ENCODE measurements at places on chromosomes 16 and 17.

DNA sequence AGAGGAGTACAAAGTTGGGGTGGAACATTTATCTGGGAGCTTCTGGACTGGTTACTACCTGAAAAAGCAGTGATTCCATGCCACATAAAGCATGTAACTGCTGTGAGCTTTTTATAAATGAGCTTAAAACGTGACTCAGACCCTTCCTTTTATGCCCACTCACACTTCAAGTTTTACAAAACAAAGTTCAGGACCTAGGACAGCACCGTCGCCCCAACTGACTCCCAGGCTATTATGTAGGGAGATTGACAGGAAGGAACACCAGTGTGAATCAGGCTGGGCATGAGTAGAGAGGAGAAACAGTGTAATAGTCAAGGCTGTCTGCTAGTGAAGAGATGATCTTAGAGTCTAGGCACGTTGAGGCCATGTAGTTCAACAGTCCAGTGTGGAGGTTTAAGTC is 91.6 kb upstream of the DNAH9 start:
- DNase-seq = no peak

DNA sequence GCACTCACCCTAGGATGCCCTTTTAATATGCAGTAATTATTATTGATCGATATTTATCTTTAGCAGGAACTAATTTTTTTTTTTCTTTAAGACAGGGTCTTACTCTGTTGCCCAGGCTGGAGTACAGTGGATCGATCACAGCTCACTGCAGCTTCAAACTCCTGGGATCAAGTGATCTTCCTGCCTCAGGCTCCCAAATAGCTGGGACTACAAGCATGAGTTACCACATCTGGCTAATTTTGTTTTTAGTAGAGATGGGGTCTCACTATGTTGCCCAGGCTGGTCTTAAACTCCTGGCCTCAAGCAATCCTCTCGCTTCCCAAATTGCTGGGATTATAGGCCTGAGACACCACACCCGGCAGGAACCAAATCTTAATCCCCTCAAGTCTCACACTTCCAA is 29.3 kb downstream of the KIAA0753 start:
- no peak for DNase-seq

- no peak for DNase-seq
Observed at GRCh38 chr17:1190751-1191331, 11.1 kb upstream of the ABR start.

DNA sequence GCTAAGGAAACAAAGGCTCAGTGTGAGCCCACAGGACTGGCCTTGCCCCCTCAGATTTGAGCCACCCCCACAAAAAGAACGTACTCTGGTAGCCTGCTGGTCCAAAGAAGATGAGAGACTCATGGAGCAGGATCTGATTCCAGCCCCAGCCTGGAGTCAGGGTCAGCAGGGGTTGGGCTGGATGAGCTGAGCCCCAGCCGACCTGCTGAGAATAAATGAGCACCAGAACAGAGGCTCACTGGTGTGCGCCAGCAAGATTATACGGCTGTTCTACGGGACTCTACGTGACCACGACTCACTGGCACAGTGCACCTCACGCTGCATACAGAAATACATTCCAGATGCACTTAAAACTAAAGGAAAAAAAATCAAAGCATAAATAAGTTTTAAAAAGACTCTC is 186.0 kb upstream of the RPL38 start:
- no peak for DNase-seq

- no peak for DNase-seq
Observed at GRCh38 chr17:43952724-43953666, 745 bp downstream of the PYY start.

DNA sequence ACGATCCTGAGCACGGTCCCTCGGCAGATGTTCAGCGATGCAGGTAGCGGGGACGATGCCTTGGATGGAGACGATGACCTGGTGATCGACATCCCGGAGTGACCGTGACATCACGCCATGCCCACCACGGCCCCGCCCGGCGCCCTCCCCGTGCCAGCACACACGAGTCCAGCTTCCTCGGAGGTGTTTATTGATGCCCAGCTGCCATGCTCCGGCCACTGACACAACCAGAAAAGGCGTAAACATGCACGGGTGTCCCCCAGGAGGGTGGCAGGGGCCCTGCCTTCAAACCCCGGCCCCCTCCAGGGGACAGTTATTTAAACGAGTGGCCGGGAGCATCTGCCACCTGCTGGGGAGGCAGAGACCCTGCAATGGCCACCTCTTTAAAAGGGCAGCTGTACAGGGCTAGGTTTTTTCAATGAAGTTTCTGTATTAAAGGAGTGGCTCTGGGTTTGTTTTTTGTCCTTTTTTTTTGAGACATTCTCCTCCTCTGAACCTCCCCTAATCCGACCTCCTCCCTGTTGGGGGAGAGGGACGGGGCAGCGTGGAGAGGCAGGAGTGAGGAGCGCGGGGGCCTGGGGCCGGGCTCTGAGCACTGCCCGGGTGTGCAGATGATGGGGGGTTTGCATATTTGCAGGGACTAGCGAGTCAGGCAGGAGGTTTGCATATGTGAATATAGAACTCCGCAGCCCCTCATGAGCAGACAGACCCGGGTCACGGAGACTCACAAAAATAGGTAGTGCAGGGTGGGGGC is 5.3 kb downstream of the DOC2A start:
- DNase-seq = no peak

DNA sequence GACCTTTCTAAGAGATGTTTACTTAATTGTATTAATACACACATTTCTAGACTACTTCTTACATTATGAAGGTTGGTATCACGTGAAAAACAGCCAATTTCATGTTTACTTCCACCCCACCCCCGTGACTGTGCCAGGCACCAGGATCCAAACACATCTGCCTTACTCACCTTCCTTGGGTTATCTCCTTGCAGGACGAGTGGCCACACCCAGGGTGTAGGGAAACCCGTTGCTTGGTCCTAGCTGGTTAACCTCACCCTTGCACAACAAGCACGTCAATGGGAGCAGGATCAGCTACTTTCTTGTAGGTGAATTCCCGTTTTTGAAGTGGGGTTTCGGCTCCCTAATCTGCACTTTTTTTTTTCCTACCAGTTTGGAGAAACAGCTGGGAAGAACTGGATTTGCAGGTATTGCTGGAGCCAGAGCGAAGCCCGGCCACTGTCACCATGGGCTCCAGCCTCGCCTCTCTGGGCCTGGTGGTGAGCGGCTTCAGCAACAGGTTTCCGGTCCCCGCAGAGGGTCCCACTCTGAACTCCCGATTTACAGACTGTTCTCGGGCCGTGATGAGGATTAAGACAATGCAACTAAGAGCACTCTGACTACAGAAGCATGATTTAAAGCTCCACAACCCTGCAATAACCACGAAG is 2.1 kb upstream of the UBB start:
- DNase-seq = no peak

GRCh38 chr17:2610195-2611175 is 17.0 kb downstream of the PAFAH1B1 start:
- DNase-seq = no peak

DNA sequence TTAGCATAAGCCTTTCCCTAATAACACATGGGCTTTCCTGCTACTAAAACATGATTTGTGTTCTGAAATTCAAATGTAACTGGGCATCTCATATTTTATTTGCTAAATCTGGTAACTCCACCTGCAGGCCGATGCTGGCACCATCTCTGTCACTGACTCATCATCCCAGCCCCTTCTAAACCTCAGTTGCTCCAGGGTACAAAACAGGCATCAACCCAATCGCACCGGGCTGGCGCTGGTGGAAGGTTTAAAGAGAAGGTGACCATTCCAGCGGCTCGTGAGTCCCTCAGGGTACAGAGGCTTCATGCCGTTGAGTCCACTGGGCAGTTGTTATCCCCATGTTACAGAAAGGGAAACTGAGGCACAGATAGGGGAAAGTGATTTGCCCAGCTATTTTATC is 27.1 kb downstream of the PPL start:
- no peak for DNase-seq

- DNase-seq = no peak
Observed at GRCh38 chr17:31496601-31497000, 105.1 kb downstream of the RAB11FIP4 start.

DNA sequence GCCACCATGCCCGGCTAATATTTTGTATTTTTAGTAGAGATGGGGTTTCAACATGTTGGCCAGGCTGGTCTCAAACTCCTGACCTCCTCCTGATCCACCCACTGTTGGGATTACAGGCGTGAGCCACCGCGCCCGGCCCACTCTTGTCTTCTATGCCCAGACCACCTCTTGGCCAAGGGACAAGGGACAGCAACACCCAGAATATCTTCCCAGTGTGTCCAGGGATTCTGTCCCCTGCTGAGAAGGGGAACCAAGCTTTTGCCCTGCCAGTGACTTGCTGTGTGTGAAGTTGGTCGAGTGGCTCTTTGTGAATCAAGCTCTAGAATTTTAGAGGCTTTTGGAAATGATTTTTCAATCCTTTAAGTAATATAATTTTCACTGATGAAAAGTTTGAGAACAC is 1.7 kb upstream of the MPO start:
- DNase-seq = no peak

DNA sequence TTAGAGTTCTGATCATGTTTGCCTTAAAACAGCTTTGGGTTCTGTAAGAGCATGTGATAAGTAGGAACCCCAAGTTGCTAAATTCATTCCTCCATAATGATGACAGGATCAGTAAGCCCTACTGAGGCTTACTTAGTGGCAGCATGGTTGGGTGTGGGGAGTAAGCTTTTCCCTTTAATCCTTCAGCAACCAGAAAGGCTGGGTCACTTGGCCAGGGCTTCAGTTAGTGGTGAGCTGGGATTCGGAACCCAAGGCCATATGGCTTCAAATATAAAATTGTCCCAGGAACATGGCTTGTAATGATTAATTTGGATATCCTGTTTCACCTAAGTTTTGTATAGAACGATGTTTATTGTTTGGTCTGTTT is 850 bp downstream of the GINS3 start:
- no peak for DNase-seq

GRCh38 chr17:4100883-4101756 is 41.7 kb downstream of the ZZEF1 start:
- no peak for DNase-seq

- DNase-seq = no peak
Observed at GRCh38 chr16:50826797-50827316, 85.0 kb downstream of the CYLD start.

DNA sequence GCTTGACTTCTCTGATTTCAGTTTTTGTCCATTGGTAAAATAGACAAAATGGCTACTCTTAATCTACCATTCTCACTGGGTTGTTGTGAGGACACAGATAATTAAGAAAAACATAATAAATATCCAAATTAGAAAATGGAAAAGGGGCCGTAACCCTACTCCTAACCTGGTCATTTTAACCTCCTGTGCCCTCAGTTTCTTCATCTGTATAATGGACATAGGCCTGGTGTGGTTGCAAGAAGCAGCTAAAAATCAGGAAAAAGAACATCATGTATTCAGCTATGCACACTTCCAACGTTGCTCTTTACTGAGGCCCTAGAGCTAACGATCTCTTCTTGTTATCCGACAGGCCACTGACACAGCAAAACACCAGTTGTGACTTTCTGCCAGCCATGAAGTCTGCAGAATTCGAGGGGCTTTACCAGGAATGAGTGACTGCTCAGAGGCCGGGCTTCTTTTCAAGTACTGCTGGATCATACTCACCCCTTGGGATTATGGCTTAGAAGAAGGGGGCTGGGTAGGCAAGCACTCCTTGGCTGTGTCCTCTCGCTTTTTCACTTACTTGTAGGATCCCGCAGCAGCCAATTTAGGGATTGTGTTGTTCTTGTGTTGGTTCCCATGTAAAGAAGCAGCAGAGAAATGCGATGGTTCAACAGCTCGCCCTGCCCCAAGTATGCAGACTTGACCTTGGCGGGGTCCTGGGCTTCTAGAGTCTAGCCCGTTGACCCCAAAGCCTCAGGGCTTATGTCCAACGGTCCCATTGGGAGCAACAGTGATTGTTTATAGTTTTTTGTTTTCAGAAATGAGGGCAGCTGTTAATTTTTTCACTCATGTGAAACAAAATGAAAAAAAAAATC is 20.9 kb downstream of the LDAF1 start:
- DNase-seq = no peak

DNA sequence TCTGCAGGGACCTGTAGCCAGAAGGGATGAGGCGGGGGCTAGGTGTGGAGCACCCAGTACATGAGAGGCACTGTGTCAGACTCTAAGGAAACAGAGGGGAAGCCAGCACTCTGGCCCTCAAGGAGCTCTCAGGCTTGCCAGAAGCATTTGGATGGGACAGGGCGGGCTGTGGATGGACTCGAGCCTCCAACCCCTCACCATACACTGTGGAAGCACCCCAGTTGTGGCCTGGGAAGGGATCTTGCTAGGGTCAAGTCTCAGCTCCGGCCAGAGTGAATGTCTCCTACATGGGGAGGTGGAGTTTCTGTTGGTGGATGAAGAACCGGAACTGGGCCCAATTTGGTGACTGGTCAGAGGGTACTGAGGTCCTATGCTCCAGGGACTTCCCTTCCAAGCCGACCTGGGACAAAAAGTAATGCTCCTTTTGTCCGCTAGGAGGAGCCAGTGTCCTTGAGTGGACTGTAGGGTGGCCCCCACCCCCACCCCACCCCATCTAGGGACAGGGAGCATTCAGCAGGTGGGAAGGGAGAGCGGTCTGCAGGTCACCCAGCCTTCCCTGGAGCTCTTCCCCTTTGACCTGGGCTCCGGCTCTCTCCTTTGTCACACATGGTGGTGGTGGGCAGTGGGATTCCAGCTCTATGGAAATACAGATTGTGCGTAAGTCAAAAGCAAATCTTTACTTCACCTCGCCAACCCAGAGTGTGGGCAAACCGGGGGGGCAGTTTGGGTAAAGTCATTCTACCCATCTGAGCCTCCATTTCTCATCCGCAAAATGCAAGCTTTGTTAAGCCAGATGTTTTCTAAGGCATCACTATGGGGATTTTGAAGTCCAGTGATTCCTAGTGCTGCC is 20.4 kb upstream of the PHB1 start:
- peak; percentile 6 for DNase-seq

- DNase-seq = no peak
Observed at GRCh38 chr17:68198931-68199836, 48.7 kb upstream of the AMZ2 start.

- DNase-seq = no peak
Observed at GRCh38 chr17:46024590-46024989, 25.5 kb downstream of the STH start.

- no peak for DNase-seq
Observed at GRCh38 chr17:4007346-4008081, 43.3 kb upstream of the ATP2A3 start.

GRCh38 chr17:55567240-55568214 is 56.3 kb upstream of the SMIM36 start:
- DNase-seq = no peak

DNA sequence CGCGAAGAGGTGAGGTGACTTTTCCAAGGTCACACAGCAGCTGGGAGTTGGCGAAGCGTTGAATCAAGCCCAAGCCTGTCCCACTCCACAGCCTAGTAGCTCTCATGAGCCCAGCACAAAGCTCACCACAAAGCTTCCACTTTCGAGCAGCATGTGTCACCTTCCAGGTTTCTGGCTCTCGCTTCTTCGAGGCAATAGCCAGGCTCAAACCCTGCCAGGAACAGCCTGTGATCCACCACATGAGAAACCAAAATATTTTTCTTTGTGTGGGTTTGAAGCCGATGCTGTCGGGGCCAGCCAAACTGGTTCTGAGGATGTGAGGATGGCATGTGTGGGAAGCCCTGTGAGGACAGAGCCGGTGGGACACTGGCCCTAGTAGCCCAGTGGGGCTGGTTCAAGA is 68.1 kb downstream of the COG7 start:
- no peak for DNase-seq

DNA sequence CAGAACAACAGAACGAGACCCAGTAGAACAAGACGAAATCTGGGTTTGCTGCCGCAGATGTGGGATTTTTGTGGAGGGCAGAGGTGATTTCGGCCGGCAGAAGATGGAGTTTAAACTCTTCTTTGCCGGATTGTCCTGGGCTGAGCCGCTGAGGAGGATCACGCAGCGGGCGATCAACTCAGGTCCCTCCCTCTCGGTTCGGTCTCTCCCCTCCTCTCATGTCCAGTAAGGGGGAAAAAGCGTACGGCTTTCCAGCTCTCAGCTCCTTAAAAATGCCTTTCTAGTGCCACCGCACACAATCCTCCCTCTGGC is 2.5 kb downstream of the PHF12 start:
- DNase-seq = no peak

Data from nucleus accumbens (tissue), 56 donors.